ENCODE measurements at places on chromosomes 2 and 18. TPM values are rescaled to one million over a fixed set of nuclear protein-coding genes. Genes with fewer than 3 reads are reported as not detected.

PSTPIP2 gene
- 4.1 TPM for total RNA-seq

ICOS gene
- 49.7 TPM for total RNA-seq

MAP3K19 gene
- not detected for total RNA-seq

- no peak for DNase-seq
These were observed 44.5 kb upstream of the TMEM247 start for GRCh38 chr2:46434851-46435273.

Measured in activated CD8-positive, alpha-beta memory T cell treated with anti-CD3 and anti-CD28 coated beads, Interleukin-2, amount 10 ng/mL, durations not matched to agents 7 days and 5 days (primary cell).